ENCODE measurements at places on chromosomes 3 and 15. TPM values are rescaled to one million over a fixed set of nuclear protein-coding genes. Genes with fewer than 3 reads are reported as not detected.

Gene SLC24A5
- not detected for polyA plus RNA-seq

Gene SENP8
- polyA plus RNA-seq: 4.0 TPM

DNA sequence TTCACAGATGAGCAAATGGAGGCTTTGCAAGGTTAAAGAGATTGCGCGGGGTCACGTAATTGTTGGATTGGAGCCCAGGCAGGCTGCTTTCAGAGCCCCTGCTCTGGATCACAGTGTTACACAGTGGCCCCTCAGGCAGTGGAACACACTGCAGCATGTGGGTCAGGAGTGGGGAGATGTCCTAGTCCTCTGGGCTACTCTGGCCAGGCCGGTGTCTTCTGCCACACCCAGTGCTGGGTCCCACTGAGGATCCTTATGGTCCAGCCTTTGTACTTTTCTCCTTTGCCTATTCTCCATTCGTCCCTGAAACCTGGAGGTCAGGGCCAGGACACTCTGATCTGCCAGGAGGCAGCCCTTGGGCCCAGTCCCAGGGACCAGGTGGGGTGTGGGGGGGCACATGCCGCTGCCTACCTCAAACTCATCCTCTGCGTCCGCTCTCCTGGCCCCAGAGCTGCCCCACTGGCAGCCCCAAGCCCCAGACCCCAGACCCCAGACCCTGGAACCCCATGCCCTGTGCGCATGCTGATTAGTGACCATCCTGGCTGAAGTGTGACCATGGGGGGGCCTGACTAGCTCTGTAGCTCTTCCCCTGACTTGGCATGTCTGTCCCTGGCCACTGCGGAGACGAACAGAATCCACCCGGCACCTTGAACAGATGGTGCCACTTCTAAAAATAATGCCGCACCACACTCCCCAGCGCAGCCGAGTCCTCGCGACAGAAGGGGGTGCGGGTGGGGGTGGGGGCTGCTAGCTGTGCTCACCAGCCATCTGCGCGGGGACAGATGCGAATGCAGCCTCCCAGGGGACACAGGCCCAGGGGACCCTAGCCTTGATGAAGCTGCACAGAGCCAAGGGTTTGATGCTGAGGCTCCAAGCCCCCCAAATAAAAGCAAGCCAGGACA, 41.6 kb downstream of the ATP2B2 start:
- DNase-seq: no peak

DNA sequence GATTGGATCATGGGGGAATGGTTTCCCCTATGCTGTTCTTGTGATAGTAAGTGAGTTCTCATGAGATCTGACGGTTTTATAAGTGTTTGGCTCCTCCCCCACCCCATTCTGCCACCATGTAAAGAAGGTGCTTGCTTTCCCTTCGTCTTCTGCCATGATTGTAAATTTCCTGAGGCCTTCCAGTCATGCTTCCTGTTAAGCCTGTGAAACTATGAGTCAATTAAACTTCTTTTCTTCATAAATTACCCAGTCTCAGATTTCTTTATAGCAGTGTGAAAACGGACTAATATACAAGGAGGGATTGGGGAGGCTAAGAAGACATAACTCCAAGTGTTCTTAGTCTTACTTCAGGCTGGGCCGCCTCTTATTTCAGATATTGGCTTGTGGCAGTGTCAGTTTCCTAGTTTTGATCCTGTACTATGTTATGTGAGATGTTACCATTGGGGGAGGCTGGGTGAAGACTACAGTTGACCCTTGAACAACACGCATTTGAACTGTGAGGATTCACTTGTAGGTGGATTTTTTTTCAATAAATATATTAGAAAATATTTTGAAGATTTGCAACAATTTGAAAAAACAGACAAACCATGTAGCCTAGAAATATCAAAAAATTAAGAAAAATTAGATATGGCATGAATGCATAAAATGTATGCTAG, 44.9 kb downstream of the NMD3 start:
- DNase-seq: no peak

Gene MINAR1
- polyA plus RNA-seq: 1.4 TPM

DNA sequence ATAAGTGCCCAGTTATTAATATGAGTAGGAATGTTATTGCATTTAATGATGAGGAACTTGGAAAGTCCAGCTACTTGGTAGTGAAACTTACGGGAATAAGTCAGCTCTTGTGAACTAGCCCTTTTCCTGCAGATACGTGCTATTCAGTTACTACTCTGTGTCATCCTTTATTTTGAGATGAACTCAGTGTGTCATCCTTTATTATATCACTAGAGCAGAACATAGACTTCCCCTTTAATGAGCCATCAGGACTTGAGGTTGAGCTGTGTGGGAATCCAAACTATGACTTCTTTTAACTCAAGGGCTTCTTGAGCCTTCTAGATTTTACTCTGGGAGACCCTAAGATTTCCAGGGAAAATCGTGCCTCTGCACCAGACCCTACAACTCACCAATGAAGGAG, 3.6 kb downstream of the ACTC1 start:
- no peak for DNase-seq

Gene ARGFX
- polyA plus RNA-seq: not detected

DNA sequence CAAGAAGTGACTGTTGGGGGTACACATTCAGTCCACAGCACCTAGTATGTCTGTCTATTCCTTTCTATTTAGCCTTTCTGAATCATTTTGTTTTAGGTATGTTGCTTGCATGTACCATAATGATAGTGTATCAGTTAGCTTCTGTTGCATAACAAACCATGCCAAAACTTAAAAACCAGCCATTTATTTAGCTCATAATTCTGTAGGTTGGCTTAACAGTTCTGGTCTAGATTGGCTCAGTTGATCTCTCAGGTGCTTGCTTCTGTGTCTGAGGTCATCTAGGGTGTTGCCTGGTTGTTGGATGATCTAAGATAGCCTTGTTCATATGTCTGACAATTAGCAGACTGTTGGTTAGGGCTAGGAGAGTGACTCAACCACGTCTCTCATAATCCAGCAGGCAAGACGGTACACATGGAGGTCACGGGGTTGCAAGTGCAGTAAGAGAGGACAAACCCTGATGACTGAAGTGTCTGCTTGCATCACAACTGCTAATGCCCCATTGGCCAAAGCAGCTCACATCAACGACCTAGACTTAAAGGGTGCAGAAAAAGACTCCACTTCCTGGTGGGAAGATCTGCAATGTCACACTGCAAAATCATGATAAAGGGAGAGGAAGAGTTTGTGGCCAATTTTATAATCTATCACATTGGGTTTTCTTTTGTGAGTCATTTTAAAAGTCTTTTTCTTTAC, 6.8 kb upstream of the PDCD6IP start:
- DNase-seq: no peak

DNA sequence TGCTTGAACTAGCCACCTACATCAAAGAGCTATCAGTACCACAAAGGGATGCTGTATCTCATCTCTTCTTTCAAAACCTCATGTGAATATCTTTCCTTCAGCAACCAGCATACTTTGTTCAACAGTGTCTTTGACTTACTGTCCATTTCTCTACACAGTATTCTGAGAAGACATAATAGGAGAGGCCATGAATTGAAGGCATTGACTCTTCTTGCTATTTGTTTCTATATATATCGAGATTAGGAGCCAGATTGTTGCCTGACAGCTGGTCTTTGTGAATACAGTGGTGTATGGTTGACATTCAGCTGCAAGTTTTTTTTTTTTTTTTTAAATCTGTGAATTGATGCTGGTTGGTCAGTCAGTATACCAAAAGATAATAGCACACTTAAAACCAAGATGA, 12.1 kb upstream of the CSRNP1 start:
- no peak for DNase-seq

Gene ITGB5
- polyA plus RNA-seq: 18.8 TPM

Gene C3orf22
- polyA plus RNA-seq: not detected

DNA sequence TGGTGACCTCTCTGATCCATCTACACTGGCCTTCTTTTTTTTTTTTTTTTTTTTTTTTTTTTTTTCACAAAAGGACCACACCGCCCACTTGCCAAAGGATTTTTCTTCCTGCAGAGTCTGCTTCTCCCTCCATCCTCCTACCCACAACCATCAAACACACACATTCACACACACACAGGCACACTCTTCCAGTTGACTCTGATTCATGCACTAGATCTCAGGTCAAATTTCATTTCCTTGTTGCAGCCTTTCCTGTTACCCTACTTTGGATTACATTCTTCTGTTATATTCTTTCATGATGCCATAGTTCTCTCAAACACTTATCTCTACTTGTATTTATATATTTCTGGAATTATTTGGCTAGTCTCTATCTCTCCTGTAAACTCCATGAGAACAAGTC, 133.9 kb downstream of the STAC start:
- DNase-seq: no peak

Gene DNASE1L3
- 0.15 TPM for polyA plus RNA-seq

Gene CGGBP1
- polyA plus RNA-seq: 68.4 TPM

Gene RARRES1
- 3.7 TPM for polyA plus RNA-seq

Gene FSIP1
- 0.11 TPM for polyA plus RNA-seq
